ENCODE measurements at places on chromosomes 2 and 18.
A peak's percentile ranks its signal among the peaks of the same experiment; 100 is the strongest.

- DNase-seq: peak; percentile 54
Measured at GRCh38 chr2:71614976-71615766, 161.8 kb downstream of the DYSF start.

GRCh38 chr2:29114586-29114945, 649 bp upstream of the CLIP4 start:
- no peak for DNase-seq

- no peak for DNase-seq
Measured at GRCh38 chr2:62556086-62556485, 50.1 kb upstream of the TMEM17 start.

DNA sequence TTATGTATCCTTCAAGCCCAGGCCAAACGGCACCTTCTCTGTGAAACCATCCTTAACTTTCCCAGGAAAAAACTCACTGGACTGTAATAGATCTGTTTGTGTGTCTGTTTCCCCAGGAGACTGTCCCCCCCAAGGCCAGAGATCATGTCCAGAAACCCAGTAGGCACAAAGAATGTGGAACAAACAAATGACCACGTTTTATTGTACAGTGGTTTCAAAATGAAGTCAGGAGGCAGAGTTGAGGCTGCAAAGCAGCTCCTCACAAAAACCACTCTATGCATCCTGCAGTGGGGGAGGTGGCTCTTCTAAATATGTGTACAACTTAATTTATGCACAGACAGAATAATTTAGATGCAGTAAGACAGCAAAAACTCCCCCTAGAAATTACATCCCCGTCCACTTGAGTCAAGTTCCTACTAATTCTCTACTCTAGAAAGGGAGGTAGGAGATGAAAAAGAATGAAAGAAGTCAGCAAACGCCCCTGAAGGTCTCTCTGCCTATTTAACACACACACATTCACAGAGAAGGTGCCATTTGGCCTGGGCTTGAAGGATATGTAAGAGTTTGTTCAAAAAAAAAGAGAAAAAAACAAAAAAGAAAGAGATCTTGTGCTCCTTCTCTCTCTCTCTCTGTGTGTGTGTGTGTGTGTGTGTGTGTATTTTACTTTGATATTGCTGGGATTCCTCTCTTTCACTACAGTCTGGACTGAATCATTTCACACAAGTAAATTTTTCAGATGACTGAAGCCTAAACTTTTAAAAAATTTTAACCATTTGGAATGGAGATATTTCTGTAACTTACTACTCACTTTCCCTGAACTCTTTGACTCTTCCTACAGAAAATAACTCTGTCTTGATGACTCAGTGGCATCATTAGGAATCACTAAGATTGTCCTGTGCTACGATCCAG, 19.5 kb downstream of the BCL2 start:
- no peak for DNase-seq

DNA sequence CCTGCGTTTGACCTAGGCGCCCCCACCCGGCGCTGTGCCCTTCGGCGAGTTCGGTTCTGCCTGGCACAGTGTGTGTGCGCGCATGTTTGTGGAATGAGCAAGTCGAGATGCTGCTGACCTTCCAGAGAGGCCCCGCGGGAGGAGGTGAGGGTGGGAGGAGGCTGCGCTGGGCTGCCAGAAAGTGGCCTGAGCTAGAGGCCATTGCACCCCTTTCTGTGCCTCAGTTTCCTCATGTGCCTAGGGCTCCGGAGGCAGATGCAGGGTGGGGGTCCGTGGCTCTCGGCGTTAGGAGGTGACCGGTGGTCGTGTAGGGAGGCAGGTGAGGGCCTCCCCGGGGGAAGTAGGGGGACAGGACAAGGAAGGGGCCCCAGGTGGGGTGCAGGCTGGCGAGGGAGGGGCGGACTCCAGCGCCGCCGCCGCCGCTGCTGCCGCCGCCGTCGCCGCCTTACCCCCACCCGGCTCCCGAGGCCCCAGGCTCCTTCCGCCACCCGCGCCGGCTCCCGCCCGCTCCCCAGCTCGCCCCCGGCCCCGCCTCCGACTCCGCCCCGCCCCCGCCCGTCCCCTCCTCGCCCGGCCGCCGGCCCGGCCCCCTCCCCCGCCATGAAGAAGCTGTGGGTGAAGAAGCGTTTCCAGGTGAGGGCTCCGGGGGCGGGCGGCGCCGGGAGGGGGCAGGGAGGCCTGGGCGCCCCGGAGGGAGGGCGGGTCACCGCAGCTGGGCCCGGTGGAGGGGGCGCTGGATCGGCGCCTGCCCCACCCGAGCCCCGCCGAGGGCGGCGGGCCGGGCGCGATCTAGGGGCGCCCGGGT, 7.0 kb downstream of the SPEG start:
- no peak for DNase-seq

DNA sequence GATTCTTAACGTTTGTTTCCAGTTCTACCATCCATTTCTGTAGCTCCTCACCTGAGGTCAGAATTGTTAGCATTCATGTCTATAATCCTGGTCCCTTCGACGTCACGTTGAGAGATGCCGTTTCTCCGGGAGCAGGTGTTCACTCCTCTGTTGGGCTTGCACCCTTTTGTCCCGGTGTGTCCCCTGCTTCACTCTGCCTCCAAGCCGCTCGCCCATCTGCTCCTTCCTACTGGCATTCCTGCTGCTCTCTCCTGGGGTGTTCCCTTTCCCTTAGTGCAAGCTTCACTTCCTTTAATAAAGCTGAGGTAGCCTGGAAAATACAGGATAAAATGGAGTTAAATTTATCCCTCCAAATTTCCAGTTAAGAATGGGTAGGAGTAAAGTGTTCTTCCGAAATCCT, 61.9 kb upstream of the CABYR start:
- no peak for DNase-seq

DNA sequence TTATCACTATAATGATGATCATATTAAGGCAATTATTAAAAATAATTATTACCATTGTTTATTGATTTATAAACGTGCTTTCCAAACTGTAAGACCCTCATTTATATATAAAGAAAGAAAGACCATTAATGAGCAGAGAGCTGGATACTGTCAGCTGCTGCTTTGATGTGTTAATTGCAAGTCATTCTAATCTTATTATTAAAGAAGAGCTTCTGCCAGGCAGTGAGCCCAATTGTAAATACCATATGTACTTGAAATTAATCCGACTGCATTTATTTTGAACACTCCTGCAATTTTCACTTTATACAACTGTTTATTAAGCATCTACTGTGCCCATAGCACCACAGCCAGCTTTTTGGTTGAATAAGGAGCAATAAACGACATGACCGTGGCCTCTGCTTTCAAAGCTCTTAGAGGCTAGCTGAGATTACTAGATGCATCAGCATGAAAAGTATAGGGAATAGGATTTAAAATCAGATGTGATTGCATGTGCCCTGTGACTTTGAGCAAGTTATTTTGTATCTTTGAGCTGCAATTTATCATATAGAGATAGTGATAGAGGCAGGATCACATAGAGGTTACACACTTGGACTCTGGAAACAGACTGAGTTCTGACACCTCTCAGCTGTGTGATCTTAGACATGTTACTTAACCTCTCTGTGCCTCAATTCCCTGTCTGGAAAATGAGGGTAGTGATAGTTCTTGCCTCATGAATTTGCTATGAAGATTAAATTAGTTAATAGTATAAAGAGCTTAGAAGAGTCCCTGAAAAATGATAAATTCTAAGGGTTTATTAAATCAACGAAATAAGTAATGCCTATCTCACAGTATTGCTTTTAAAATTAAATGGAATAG, 83.4 kb downstream of the MYCN start:
- no peak for DNase-seq

- DNase-seq: peak; percentile 56
Measured at GRCh38 chr2:118097657-118098056, 9.4 kb downstream of the INSIG2 start.

DNA sequence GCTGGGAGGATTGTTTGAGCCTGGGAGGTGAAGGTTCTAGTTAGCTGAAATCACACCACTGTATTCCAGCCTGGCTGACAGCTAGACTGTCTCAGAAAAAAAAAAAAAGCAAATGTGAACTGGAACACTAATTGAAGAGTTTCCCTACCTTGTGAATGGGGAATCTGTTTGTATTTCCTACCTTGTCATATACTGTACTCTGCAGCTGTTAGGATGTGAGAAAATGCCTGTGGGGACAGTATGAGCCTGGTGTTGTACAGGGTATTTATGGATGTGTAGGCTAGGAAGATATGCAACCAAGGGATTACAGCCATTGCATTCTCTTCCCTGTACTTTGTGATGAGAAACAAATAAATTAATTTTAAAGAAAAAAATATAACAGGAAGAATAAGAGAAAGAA, 113.3 kb upstream of the FAM117B start:
- DNase-seq: no peak

DNA sequence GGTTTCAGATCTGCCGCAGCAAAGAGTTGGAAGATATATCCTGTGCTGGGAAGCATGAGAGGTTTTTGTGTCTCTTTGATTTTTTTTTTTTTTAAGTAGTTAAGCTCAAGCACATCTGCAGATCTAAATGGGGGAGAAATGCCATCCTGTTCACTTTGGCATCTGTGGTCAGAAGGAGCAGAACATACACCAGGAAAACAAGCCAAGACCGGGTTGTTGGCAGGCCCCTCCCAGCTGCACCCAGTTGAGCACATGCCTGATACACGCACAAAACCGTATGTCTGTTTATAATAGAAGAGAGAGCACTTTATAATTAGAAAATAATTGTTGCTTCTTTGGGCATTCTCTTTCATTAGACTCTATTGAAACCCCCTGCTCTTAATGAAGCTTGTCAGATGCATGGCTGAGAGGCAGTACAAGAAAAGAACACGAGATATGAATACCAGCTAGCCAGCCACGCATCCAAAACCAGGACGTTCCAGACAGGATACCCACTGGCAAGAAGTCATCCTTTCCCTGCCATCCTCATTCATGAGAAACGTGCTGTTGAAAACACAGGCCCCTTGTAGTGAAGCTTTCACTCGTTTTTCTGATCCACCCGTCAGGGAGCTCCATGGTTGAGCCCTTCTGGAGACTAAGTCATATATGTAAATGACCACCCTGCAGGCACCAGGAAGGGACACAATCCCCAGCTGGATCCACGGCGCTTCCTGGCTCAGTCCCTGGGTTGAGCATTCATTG, 152.2 kb downstream of the ALPK2 start:
- no peak for DNase-seq

DNA sequence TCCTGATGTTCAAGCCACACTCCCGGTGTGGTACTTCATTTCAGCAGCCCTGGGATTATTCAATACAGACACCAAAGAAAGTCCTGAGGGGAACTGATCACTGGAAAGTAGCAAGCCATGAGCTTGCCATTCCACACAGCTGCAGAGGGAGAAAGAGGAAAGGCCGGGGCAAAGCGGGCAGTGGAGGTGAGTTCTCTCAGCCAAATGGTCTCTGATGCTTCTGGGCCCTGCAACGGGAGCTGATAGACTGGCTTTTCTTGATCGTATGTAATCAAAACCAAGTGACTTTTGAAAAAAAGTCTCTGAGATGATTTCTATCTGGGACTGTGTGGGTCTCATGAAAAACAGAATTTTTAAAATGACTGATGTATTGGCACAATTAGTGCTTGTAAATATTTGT, 152.9 kb downstream of the ALPK2 start:
- DNase-seq: no peak

- DNase-seq: no peak
Measured at GRCh38 chr2:53778536-53779162, 8.1 kb downstream of the ASB3 start.

DNA sequence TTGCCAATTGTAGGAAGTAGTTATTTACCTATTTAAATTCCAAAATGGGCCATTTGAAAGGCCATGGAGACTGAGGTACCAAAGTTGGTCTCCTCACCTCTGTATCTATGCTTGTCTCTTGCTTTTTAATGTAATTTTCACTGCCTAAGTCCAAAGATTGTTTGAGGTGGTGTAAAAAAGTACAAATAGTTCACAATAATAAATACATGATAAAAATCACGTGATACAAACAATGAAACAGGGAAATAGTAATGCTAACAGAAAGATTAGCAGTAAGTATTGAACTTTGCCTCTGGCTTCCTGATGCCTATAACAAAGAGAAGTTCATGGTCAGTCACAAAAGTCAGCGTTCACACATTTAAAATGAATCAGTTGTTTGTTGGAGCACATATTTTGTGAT, 67.6 kb downstream of the CNTNAP5 start:
- no peak for DNase-seq

- no peak for DNase-seq
Measured at GRCh38 chr2:98975611-98976010, 39.6 kb upstream of the CRACDL start.

DNA sequence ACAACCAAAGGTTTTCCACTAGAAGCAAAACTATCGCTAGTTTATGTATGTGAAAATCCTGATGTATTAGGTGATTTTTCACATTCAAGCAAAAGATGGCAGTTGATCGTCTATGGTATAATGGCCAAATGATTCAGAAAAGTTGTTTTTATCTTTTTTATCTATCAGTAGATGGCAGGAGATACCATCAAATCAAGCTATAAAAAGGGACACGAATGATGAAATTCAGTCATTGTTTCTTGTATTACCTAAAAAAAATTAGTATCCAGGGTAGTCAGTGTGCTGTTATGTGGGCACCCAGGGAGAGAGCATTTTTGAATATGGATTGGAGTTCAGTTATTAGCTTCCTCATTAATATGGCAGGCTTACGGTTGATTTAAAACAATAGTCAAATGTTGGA, 22.9 kb upstream of the CAVIN2 start:
- no peak for DNase-seq

DNA sequence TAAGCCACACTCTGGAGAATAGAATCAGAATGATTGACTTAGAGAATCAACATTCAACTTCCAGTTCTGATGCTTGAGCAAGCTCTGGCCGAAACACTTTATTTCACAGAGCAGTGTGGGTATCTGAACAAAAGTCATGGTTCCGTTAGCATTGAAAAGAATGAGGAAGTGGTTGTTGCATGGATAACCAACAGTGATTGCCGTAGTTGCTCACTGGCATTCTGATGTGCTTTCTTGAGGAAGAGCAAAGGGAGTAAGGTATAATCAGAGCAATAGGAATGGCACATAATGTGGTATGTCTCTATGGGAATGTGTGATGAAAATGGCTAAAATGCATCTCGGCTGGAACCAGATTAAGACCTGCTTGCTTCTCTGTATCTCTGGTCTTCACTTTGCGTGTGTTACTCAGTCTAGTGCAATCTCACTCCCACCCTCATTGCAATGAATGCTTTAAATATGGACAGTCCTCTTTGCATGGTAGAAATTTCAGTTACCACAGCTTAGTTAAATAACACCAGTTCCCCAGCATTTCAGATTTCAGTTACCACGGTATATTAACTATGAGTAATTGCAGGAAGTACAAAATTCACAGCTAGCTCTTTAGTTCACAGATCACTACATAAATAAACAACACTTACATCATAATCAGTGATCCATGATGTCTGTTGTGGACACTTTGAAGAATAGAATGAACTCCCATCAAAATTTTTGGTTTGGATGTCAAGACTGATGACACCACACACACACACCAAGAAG, 7.8 kb upstream of the RAB12 start:
- no peak for DNase-seq

Data from kidney capillary endothelial cell (primary cell).